ENCODE measurements at places on chromosomes 3 and 15. TPM values are rescaled to one million over a fixed set of nuclear protein-coding genes. Genes with fewer than 3 reads are reported as not detected.

- no peak for DNase-seq
Measured at GRCh38 chr3:194178669-194179068, 42.7 kb downstream of the HES1 start.

- no peak for DNase-seq
Measured at GRCh38 chr15:40353697-40354096, 2.9 kb downstream of the PHGR1 start.

GRCh38 chr3:36557708-36558421, 177.6 kb downstream of the STAC start:
- DNase-seq = no peak

- DNase-seq = no peak
Measured at GRCh38 chr3:193396451-193397244, 18.1 kb upstream of the ATP13A5 start.

FAH gene
- total RNA-seq = 25.6 TPM

DNA sequence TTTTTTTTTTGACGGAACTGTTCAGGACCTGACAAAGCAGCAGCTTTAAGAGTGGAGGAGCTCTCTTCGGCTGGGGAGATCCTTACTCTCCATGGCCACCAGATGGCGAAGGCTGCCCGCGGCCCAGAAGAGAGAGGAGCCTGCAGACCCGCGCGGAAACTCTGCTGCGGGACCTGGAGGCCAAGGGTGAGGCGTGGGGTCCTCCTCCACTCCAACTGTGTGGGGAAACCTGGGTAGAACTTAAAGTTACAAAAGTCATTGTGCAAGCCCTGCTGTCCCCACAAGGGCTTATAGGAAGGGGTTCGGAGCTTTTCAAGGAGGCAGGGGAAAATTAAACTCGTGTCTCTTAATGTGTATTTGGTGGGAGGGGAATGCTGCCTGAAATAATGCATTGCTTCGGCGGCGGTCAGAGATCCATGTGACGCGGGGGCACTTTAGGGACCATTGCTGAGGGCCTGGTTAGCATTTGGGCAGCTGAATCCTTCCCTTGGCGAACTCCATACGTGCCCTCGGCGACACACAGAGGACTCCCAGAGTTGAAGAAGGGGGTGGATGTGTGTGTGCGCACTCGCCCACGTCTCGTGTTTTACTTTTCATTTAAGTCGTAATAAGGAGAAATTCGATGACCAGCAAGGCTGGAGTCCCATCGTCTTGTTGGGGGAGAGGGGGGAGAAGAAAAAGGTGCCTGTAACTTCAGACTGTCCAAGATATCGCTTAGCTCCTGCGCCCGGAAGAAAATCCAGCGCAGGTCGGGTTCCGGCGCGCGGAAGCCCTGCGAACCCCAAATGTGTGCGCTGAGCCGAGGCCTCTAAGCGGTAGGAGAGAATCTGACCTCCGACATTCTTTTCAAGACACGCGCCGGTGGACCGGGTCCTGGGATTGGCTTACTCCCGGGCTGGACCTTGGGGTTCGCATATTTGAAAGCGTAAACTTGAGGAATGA, 9.7 kb downstream of the EOMES start:
- peak; percentile 78 for DNase-seq

GRCh38 chr15:86743283-86743903, 663.7 kb downstream of the AGBL1 start:
- DNase-seq = no peak

LRRC34 gene
- 4.8 TPM for total RNA-seq

SEMA5B gene
- 0.71 TPM for total RNA-seq

DNA sequence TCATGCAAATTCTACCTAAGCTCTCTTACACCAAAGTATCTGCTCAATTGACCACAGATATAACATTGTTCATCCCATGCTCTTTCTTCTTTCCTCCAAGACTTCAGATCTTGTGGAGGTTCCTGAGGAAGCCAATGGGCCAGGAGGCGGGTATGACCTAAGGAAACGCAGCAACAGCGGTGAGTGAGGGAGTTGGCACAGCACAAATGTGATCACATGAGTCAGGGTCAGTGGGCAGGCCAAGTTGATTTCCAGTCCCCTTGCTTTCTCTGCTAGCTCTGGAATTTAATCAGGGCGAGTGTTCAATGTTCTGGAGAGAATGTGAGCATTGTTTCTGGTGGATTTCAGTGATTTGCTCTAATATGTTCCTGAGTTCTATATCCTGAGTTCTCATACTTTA, 112.7 kb downstream of the STAC start:
- no peak for DNase-seq

ZDHHC19 gene
- 1.0 TPM for total RNA-seq

GRCh38 chr3:25781145-25781757, 2.0 kb downstream of the NGLY1 start:
- no peak for DNase-seq

DNA sequence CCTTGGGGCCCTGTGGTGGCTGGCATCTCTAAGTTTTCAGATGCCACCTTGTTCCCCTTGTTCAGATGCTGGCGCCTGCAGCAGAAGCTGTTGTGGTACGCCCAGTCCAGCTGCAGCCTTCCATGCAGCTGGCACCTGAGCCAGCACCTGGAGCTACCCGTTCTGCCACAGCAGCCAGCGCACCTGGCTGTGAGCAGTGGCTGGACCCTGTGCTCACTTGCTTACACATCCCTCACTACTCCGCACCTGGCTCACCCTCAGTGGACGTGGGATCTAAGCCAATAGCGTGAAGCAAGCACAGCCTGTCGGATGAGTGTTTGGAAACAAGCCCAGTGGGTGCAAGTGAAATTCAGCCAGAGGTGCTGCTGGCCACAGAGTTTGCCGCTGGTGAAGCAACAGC, 607.5 kb upstream of the BCHE start:
- DNase-seq = no peak

EIF1B gene
- total RNA-seq = 55.5 TPM

DNA sequence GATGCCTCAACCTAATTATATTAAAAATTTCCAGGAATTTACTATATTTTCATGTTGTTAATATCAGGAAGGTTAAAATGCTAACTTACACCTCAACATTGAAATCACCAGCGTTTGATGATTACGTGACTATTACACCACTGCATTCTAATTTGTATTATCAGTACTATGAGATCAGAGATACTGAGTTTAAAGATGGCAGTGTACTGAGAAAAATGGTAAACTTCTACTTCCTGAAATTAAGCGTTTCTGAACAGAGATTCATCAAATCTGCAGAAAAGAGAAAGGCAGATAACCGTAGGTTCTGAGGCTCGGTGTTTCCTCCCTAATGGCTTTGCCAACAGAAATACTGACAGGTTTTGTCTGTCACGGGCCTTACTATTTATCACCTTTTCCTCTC, 69.9 kb downstream of the CRTC3 start:
- DNase-seq = no peak

- DNase-seq = no peak
Measured at GRCh38 chr15:67732671-67733374, 92.5 kb upstream of the SKOR1 start.

DNA sequence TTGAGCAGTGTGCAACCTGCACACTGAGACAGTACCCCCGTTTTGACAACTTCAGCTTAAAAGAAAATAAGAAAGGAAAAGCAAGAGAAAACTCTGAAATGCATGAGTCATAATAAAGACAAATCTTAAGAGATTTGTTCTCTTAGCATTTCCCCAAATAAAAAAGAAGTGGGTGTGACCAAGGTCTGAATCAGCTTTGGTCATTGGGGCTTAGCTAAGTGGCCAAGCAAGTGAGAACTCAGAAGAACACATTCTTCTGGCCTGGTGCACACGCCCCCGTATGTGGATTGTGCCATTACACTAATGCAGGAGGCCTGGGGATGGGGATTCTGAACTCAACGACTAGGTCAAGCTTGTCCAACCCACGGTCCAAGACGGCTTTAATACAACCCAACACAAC, 56.9 kb upstream of the PDZRN3 start:
- DNase-seq = no peak

TCTA gene
- 38.8 TPM for total RNA-seq

VIPR1 gene
- 212 TPM for total RNA-seq

- DNase-seq = no peak
Measured at GRCh38 chr3:31934018-31934417, 47.0 kb downstream of the OSBPL10 start.

TM4SF1 gene
- total RNA-seq = 146 TPM

DNA sequence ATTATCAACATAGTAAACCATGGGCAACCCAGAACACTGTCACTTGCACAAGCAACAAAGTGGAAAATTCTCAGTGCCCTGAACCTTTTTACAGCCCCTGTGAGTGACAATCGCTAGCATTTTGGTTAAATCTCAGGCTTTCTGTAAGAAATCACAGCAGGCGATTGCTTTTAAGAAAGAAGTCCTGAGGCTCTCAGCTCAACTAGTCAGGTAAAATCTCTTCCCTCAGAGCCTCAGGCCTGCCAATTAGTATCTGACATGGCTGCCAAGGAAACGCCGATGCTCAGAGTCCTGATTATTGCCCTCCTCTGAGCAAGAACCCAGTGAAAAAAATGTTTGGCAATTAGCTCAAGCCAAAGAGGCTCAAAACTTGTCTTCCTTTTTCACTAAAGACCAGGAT, 530.8 kb downstream of the DIPK2A start:
- no peak for DNase-seq

DNA sequence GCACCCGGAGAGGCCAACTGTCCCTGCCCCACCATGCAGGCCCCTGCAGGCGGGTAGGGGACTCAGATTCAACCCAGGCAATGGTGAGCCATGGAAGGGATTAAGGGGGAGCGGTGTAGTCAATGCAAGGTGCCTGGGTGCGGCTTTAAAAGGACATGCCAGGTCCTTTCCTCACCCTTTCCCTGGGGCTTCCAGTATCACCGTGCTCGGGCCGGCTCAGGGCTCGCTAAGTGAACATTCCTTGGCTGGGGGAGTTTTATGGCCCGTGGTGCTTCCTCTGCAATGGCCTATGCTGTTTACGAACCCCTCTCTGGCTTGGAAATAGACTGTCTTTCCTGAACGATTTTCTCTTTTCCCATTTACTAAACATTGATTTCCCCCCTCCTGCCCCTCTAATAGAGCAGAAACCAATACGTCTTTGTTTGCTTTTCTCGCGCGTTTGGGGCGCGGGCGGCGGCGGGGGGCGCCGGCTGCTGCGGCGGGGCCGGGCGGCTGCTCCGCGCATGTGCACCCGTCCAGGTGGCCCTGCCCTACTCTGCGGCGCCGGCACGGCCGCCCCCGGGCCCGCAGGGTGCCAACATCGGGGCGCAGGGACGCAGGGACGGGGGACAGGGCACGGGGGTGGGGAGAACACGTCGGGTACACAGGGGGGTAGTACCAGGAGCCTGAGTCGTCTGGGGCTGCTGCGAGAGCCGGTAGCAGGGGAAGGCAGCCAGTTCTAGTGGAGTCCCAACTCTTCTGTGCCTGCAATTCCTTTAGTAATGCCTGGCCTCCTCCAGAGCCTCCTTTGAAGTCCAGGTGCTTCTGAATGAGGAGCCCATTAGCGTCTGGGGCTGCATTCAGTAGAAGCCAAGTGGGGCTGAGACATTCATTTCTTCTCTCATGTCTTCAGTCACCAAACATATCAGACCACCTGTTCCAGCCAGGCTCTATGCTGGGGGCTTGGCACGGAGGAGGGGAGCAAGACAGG, 26.9 kb upstream of the CACNA2D2 start:
- no peak for DNase-seq

ZMYND10 gene
- 32.8 TPM for total RNA-seq

CCDC54 gene
- not detected for total RNA-seq

- no peak for DNase-seq
Measured at GRCh38 chr3:141321109-141321497, 47.2 kb upstream of the ZBTB38 start.

CACNA1D gene
- 33.6 TPM for total RNA-seq

DNA sequence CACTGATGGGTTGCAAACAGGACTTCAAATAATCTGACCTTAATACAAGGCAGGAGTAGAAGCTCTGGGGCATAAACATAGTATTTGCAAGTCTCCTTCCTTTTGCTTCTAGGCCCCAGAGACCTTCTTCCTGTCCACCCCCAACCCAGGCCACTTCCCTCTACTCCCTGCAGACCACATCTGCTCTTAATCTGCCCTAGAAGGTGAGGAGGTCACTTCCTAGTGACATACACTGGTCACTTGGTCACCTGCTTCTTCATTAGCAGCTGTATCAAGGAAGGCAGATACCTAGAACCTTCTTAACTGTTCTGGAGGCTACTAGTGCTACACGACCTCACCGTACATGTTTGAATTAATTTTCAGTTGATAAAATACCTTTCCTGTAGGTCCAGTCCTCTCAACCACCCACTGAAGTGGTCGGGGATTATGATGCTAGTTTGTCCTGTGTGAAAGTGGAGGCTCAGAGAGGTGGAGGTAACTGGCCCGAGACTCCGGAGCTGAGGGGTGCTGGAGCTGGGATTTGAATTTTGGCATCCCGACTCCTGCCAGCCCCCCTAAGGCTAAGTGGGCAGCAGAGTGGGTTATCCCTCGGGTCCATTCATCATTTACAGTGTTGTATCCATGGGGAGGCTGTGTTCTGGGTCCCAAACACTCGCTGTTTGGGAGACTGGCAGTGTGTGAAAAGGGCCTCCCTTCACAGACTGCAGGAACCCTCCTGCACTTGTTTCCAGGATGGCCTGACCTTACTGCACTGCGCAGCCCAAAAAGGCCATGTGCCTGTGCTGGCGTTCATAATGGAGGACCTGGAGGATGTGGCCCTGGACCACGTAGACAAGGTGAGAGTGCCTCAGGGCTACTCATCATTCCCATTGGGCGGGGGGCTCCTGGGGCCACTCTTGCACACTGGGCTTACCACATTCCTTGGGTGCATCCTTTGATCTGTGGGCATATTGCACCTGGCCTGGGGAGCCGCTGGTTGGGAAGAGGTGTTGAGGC, 13.9 kb downstream of the ANKDD1A start:
- DNase-seq = no peak

FGF7 gene
- total RNA-seq = 24.2 TPM

DNA sequence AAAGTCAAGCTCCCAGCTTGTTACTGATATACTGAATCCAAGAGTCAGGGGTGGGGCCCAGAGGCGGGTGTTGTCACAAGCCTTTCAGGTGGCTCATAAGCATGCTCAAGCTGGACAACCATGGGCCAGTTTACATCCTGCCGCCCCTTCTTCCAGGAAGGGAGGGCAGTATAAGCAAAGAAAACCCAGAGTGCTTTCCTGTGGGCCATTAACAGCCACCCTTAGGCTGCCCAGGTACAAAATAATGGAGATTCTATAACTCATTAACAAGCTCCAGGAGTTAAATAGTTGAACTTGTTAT, 183.2 kb downstream of the NTRK3 start:
- no peak for DNase-seq

- DNase-seq = no peak
Measured at GRCh38 chr3:136898549-136898948, 36.5 kb downstream of the NCK1 start.

- no peak for DNase-seq
Measured at GRCh38 chr15:89784686-89784960, 8.5 kb downstream of the MESP2 start.

MUC4 gene
- total RNA-seq = 7.9 TPM

RPL22L1 gene
- total RNA-seq = 25.3 TPM

All from lower lobe of right lung (tissue), 2 donors.